ENCODE measurements at places on chromosomes 7 and 10.

GRCh38 chr10:49458869-49459268 lies 63.0 kb upstream of the DRGX start:
- no peak for DNase-seq

- DNase-seq, result no peak
Measured at GRCh38 chr10:59006511-59007306, 169.7 kb upstream of the PHYHIPL start.

DNA sequence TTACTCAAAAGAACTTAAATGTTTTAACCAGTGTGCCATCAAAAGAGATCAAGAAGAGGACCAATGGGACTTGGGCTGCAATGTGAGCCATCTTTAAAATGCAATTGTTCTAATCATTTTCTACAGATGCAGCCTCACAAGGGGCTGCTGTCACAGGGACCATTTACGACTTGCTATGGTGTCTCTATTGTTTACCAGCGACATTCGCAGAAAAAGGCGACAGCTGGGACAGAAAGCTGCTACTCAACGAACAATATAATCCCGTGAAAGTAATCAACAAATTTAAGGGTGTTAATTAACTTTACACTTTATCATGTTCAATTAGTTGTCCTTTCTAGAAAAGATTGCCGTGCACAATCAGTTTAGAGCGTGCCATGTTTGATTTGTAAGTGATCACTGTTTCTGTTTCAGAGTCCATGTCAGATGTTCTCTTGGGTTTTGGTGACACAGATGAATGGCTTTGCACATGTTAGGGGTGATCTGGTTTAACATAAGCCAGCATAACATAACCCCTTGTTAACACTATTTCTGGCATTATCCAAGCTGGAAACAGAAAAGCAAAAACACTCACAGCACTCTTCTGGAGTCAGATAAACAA lies 110.8 kb downstream of the HIBADH start:
- DNase-seq, result no peak

DNA sequence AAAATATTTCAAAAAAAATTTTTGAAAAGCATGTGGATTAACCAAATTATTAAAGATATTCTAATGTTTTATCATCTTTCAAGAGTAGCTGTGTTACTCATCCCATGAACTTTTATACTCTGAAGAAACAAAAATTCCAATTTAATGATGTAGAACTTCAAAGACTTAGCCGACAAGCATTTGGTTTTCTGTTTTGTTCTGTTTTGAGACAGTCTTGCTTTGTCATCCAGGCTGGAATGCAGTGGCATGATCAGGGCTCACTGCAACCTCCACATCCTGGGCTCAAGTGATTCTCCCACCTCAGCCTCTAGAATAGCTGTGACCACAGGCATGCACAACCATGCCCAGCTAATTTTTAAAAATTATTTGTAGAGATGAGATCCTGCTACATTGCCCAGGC lies 17.8 kb upstream of the LCOR start:
- DNase-seq, result no peak

- no peak for DNase-seq
Measured at GRCh38 chr10:101028446-101029337, 2.2 kb downstream of the PDZD7 start.

DNA sequence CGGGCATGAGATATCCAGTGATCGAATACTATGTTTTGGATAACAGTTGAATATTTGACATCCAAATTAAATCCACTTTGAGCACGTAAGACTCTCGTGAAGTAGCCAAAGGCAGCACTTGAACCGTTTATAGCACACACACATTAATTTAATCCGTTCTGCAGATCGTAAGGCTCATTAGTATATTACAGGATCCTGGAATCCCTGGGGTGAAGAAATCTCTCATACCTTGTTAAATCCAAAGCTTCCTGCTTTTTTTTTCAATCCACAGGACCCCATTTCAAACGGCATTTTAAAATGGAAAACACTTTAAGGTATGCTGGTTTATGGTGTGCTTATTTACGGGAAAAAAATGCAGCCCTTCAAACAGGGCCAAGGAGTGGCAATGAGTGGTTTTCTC lies 158.4 kb upstream of the ADARB2 start:
- DNase-seq, result no peak

- no peak for DNase-seq
Measured at GRCh38 chr7:1894313-1894900, 224.3 kb downstream of the ELFN1 start.
